ENCODE measurements at places on chromosomes 2 and 18.
A peak's percentile ranks its signal among the peaks of the same experiment; 100 is the strongest.

GRCh38 chr18:8741117-8741516 is 35.8 kb downstream of the MTCL1 start:
- DNase-seq, result no peak

- DNase-seq, result no peak
These were observed 43.6 kb downstream of the GPC1 start for GRCh38 chr2:240479111-240479501.

DNA sequence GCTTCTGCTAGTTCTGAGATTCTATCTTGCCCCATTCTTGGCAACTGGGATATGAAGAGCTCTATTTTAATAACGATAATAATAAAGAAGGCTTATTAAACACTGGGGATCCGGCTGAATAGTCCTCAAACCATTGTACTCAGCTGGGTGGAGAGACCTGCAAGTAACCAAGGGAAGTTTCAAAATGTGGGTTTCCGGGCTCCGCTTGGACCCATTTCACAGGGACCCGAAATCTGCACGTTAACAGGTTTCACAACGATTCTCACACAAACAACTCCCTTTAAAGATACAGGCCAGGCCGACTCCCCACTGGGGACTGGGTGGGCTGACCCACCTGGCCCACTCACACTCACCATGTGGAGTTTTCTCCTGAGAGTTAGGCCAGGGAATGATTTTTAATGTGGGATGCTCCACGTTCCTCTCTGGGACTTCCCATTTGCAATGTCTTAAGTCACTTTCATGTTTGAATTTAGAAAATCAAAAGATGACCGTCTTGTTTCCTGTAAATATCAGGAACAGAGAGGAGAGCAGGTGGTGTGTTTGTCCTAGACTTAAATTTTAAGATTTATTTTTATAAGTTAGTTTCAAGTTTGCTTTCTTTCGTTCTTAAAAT is 96.3 kb downstream of the SH3RF3 start:
- no peak for DNase-seq

DNA sequence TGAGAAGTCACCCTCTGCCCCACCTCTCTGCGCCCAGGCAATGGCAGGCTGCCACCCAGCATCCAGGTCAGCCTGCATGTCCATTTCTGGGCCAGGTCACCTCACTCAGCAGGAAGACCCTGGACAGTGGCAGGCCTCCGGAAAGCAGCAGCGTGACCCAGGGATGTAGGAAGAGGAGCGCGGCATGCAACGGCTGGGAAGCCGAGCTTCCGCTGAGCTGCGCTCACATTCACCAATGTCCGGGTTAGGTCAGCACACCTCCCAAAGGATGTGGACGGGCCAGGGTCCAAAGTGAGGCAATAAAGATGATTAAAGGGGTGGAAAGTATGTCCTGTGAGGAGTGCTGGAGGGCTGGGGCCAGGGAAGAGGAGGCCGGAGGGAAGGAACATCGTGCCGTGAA is 174.5 kb downstream of the CTIF start:
- no peak for DNase-seq

GRCh38 chr18:5444847-5445246 is 99.0 kb downstream of the EPB41L3 start:
- DNase-seq, result no peak

DNA sequence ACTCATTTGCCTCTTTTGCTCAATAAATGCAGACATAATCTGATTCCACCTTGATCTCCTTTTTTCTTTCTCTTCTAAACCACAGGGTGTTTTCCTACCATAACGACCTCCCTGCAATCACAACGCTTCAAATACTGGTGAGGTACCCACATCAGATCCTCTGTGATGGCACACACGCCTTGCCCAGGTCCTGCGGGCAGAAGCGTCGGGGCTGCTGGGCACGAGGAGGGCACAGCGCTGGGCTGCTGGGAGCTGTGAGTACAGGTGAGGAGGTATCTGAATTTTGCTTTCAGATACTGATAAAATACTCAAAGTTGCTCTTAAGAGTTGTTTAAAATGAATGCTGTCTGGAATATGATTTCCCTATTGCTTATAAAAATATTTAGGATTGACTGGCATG is 186.1 kb upstream of the PXDN start:
- peak; percentile 28 for DNase-seq

GRCh38 chr2:118493213-118493612 is 354.2 kb downstream of the EN1 start:
- no peak for DNase-seq

DNA sequence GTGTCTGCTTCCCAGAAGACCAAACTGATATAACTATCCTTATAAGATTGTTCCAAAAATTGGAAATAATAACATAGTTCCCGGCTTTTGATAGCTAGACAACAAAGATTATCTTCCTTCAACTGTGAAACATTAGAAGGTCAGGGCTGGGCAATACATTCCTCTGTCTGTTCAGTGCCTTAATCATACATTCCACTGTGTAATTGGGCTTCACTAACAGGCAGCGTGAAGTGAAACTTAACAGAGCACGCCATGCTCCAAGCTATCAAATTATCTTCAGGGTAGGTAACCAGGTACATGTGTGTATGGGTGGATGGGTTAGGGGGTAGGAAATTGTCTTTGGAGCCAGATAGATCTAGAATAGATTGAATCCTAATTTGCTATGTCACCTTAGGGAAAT is 23.5 kb upstream of the ARL5A start:
- no peak for DNase-seq

- no peak for DNase-seq
These were observed 425.7 kb downstream of the LRATD1 start for GRCh38 chr2:15058015-15058720.

GRCh38 chr2:42072349-42073118 is 24.7 kb downstream of the PKDCC start:
- no peak for DNase-seq

GRCh38 chr2:112821142-112821541 is 15.4 kb downstream of the IL1B start:
- no peak for DNase-seq

DNA sequence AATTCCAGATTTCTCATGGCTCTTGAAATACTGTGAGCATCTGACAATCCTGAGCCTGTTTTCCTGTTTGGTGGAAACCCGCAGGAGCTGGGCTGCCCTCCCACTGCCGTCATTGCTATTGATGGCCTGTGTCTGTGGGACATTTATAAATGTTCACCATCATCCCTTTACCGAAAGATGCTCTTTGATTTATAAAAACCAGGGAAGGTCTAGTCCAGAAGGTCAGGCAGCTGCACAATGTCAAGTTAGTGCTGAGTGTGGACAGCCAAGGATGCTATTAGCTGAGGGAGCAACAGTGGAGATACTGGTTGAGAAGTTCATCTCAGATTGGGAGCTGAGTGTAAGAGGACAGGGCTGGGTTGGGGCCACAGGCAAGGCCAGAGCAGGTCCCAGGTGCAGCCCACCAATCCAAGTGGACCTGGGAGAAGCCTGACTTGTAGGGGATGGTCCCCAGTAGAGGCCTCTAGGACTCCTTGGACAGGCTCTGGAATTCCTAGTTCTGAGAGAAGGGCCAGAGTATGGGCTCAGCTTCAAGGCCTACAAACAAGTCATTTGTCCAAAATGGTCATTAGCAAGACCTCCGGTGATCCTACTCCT is 55.1 kb downstream of the COPS8 start:
- no peak for DNase-seq

DNA sequence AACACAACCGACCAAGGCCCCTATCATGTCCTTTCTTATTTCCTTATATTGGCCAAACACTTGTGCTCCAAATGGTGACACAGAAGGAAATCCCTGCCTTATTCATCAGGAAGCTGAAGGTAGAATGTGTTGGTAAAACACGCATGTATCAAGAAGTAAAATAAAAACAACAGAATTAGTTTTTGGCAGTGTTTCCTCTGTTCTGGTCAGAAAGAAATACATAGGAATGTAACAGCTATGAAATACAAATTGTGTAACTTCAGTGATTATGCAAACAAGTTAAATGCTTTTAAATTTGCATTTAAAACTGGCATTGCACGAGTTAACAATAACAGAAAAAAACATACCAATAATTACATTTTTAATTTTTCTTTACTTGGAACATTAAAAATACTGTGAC is 19.3 kb downstream of the ST6GAL2 start:
- no peak for DNase-seq

GRCh38 chr2:58449286-58450010 is 208.3 kb upstream of the FANCL start:
- no peak for DNase-seq

DNA sequence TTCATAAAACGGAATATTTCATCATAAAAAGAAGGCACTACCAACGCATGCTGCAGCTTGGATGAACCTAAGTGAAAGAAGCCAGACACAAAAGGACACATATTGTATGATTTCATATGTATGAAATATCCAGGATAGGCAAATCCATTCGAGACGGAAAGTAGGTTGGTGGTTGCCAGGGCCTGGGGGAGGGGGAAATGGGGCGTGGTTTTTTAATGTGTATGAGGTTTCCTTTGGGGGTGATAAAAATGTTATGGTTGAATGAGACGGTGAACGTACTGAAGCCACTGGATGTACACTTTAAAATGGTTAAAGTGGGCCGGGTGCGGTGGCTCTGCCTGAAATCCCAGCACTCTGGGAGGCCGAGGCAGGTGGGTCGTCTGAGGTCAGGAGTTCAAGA is 20.0 kb upstream of the SPATA3 start:
- DNase-seq, result peak; percentile 26

GRCh38 chr2:18218160-18218933 is 339.9 kb downstream of the KCNS3 start:
- DNase-seq, result no peak

DNA sequence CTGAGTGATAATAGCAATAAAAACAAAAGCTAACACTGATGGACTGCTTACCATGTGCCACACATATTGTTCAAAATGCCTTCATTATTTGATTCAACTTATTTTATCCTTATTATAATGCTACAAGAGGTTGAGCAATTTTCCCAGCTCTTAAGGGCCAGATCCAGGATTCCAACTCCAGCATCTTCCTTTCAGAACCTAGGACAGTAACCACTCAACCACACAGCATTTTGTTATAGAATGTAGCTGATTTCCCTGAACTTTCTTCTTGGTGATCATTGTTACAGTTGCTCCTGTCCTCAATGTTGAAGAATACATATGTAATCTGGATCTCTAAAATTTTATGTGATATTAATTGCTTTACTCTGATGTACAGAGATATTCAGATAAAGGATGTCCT is 341.7 kb downstream of the PIK3C3 start:
- no peak for DNase-seq

- DNase-seq, result no peak
These were observed 691 bp downstream of the KYNU start for GRCh38 chr2:142878031-142878678.

- DNase-seq, result no peak
These were observed 1165.7 kb upstream of the PIK3C3 start for GRCh38 chr18:40789286-40789685.

DNA sequence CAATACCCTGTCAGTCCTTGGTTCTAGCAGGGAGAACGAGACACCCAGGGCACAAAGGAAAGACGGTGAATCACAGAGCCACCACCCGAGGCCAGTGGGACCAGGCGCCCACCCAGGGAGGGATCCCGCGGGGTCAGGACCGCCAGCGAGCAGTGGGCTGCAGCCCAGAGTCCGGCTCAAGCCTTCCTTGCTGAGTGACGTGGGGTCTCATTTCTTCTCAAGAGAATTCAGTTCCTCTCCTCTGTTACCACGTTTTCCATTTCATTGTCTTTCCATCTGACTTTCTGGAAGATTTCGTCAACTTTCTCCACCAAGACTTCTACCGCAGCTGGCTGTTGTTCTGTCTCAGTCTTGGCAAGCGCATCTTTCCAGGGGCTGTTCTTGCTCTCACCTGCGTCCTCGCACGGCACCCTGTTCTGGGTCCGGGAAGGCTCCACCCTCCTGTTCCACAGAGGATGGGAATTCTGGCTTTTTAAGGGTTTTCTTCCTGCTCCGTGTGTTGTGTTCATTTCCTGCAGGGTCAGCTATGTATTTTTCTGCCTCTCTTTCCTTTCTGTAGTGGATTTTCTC is 248.6 kb downstream of the NDUFA10 start:
- DNase-seq, result peak; percentile 64

DNA sequence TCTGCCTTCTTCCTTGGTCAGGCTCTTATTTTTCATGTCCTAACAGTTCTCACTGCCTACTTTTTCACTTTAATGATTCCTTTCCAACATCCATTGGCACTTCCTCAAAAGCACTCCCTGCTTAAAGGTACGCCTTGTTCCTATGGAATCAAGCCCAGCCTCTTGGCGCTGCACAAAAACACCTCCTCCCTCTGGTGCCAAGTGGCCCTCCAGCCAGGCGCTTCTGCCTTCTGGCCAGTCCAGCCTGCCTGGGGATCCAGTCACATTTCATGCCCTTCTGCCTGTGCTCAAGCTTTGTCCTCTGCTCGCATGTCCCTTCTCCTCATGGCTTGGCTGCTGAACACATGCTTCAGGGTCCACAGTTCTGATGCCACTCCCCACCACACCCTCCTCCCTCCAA is 6.3 kb downstream of the TPRKB start:
- DNase-seq, result no peak

DNA sequence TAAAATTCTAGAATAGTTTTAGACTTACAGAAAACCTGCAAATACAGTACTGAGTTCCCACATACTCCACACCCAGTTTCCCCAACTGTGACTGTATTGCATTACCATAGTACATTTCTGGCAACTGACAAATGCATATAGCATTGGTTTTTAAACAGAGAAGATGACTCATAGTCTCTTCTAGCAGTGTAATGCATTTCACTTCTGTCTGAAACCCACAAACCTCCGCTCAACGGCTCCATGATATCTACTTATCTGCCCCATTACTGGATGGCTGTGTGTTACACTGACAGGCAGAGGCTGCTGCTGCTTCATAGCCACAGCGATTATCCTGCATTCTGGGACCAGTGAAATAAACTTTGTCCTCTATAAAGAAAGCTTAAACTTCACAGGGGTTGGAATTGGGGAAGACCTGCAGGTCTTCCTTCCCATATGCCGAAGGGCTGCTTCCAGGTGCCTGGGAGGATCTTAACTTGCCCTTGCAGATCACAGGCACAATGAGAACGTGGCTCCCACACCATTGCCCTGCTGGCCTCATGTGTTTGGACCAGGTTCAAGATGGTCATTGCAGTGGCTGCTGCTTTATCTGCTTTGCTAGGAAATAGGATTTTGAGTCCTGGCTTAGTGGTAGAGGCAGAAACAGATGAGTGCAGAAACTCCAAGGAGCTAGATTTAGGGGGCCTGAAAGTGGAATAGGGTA is 742.6 kb upstream of the HS6ST1 start:
- DNase-seq, result no peak

DNA sequence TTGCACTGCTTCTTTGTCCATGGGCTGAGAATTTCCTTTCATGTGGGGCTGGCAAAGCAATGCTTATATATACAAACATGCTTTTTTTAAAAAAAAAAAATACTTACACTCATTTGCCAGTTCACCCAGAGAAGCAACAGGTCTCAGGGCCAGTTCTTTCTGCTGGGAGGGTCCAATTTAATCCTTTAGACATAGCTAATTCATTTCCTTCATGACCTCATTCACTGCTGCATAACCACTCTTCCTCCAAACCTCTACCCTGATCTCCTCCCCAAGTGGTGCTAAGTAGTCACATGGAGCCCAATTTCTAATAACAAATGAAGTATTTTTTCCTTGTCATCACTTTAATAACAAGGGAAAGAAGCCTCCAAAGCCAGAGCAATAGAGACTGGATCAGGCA is 17.1 kb upstream of the TMEM178A start:
- DNase-seq, result no peak

- DNase-seq, result no peak
These were observed 7.2 kb downstream of the PSMD14 start for GRCh38 chr2:161315380-161315779.

GRCh38 chr2:40803900-40804299 is 352.0 kb upstream of the SLC8A1 start:
- no peak for DNase-seq

GRCh38 chr2:156784020-156784701 is 348.0 kb downstream of the GPD2 start:
- DNase-seq, result no peak
